Hematopoietic multipotent progenitor cell treated with erythropoietin and hydrocortisone succinate and interleukin-3 and kit ligand, for 15 days (in vitro differentiated cells): ENCODE measurements at places on chromosomes 4 and X.

DNA sequence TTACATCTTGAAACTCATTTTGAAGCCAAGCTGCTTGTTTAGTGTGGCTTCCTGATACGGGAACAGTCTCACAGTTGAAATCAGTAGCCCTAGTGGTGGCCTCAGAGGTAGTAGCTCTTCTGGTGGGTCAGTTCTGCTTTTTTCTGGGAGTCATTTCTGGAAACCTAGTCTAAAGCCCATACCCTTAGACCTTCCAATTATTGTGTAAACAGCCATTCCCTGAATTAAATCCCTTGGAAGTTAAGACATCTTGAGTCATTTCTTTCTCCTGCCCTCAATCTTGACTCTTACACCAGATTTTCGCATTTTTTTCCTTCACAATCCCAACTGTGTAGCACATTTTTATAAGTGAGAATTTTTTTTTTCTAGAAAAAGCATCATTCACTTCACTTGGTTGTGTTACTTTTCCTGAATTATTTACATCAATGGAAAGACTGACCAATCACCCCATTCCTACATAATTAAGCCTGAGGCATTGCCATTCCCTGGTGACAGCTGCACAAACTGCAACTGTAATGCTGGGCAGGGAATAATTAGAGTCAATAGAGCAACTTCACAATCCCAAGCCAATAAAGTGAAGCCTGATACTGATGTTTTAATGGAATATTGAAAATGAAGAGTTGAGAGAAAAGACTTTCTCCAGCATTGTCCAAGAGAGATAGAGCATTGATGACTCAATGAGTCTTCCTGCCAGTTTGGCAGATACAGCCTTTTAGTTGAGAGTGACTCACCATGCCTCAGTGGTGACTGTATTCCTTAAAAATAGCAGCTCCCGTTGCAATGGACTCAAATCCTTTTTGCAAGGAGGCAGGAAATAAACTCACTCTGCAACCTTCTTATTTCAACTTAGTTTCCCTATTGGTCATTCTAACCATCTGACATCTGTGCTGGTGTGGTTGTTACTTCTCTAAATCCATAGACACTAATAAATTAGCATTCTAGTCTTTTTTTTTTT, 13.0 kb upstream of the SEPSECS start:
- DNase-seq, result no peak

DNA sequence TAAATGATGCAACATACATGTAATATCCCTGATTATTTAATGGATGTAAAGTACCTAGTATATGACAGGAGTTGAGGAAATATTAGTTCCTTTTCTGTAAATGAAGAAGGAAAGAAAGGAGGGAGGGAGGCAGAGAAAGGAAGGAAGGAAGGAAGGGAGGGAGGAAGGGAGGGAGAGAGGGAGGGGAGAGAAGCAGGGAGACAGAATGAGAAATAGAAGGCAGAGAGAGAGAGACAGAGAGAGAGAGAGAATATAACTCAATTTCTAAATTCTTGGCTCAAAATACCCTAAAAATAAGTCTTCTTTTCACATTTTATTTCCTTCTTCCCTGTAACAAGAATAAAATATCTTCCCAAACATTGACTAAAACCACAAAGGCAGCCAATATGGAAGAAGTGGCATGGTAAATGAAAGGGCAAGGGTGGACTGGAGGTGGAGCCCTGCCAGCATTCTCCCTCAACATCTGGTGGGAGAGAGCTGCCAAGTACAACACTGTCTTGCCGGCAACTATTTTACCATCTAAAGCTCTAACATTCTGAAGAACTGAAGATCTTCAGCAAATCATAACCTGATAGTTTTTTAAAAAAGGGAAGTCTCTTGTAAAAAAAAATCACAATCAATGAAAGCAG, 245.1 kb downstream of the PPP3CA start:
- no peak for DNase-seq

GRCh38 chrX:124268099-124268498, 64.4 kb upstream of the TEX13D start:
- no peak for DNase-seq

- DNase-seq, result no peak
Measured at GRCh38 chr4:44025376-44026020, 423.1 kb downstream of the KCTD8 start.

GRCh38 chr4:180116840-180117239, 2126.4 kb upstream of the TENM3 start:
- DNase-seq, result no peak

GRCh38 chrX:106286053-106286650, 118.0 kb downstream of the PWWP3B start:
- no peak for DNase-seq

GRCh38 chr4:183757060-183757459, 98.0 kb downstream of the TRAPPC11 start:
- DNase-seq, result no peak

DNA sequence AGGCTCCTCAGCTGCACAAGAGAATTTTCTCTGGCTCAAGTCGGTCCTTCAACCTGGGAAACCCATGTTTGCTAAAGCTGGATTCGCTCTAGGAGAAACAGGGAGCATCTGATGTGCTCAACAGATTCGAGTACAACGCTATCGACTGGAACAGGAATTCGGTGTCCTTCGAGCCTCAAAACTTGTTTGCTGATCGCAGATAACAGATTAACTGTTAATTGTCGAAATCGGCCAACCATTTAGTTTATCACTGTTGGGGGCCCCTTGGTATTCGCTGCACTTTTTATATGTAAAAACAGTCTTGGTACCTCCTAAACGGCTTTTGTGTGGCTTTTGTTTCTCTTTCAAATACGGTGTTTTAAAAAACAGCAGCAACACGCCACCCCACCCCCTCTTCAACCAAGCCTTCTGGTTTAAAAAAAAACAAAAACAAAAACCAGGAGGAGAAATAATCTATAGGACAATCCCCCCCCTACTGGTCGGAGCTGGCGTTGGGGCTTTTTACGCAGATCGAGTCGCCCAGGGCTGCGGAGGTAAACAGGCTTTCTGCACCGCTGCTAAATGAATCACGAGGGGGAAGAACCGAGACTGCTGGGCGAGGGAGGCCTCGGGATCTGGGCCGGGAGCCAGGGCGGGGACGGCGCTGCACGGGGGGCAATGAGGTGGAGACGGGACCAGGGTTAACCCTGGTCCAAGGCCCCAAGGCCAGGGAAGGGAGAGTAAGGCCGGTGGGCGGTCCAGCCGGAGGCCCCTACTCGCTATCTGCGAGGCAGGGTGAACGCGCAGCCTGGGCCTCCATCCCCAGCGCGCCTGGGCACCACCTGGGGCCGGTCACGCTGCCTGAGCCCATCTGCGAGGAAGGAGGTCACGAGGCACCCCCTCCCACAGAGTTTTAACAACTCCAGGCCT, 71.7 kb upstream of the BCOR start:
- DNase-seq, result peak; percentile 53

DNA sequence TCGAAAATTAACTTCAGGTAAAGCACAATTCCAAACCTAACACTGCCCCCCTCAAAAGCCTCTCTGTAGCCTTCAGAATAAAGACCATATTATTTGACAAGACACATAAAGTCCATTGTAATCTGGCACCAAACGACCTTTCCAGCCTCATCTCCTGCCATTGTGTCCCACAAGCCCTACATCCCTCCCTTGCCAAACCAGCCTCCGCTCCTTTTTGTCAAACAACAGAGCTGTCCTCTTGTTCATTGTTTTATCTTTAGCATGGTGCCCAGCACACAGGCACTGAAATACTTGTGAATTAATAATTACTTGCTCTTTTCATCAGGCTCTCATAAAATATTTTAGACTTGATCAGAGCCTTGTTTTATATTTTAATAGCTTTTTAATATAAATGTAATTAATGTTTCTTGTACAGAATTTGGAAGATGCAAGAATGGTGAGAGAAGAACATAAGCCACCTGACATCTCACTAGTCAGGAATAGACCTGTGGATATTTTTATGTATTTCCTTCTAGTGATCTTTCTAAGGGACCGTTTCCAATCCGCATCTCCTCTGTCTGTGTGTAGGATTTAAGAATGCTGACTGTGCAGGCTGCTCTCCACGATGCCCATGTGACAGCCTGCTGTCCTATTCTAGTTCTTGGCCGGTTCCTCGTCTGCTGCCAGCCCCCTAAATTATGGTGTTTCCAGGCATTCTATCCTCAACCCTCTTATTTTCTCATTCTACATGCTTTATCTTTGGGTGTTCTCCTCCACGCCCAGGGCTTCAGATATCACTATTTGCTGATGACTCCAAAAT, 3.0 kb upstream of the IRF2 start:
- DNase-seq, result no peak

GRCh38 chr4:38774181-38774955, 8.4 kb downstream of the TLR10 start:
- no peak for DNase-seq

DNA sequence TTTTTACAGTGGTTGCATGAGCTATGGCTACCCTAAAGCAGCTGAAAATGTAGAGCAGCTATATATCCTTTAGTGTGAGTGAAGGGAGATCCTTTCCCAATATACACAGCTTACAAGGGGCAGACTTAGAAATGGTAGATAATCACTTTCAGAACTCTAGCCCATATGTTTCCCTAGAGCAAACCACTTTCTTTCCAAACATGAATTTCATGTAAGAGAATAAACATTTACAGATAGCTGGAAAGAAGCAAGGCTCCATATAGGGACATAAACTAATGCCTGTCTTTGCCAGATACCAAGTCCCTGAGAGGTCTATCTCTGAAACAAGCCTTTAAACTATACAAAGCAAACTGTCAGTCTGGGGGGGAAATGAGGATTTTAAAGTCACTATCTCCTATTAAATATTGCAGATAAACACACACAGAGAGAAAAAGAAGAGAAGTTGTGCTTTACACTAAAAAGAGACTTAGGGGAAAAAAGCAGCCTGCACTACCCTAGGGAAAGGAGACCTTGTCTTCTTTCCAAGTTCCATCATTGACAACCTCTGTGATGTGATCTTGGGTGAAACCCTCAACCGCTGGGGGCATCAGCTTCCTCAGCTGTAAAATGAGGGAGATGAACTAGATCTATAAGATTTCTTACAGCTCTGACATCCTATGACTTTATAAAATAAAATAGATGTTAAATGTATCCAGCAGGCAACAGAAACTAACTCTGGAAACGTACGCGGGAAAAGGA, 73.6 kb downstream of the TMEM156 start:
- DNase-seq, result no peak

GRCh38 chr4:53116954-53117353, 248.9 kb downstream of the SCFD2 start:
- DNase-seq, result no peak

GRCh38 chrX:10620121-10620699, at the start of gene MID1:
Gene MID1 (minus strand): TSS chrX:10620585. CDS start chrX:10567547, 53,038 bp downstream.
- no peak for DNase-seq

DNA sequence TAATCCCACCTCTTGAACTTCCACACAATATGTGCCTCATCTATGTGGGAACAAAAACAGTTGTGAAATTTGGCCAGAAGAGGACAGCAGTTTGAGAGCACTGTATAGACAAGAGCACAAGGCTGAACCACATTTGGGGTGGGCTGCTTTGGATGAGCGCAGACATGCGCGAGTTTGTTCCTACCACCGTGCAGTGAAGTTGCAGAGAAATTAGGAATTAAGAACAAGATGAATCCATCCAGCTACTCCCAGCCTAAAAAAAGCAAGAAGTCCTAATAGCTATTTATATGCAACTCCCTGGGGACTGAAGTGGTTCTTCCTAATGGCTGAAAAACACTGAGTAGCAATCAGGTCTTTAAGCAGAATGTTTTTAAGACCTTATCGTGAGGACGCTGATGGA, 1.0 kb downstream of the GAB3 start:
- peak; percentile 27 for DNase-seq

GRCh38 chrX:51866210-51866609, 27.2 kb upstream of the MAGED1 start:
- no peak for DNase-seq

GRCh38 chrX:7088968-7089615, 58.4 kb upstream of the STS start:
- DNase-seq, result no peak

DNA sequence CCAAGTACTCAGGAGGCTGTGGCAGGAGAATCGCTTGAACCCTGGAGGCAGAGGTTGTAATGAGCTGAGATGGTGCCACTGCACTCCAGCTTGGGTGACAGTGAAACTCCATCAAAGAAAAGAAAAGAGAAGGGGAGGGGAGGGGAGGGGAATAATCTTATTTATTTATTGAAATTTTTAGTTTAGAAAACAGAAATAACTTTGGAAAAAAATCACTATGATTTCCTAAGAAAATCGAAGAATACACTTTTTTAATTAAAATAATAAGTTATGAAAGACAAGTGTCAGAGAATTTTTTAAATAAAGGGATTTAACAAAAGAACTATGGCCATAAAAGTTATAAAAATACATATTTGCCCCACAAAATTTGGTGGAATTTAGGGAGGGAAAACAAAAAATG, 836.9 kb upstream of the HS3ST1 start:
- DNase-seq, result no peak

DNA sequence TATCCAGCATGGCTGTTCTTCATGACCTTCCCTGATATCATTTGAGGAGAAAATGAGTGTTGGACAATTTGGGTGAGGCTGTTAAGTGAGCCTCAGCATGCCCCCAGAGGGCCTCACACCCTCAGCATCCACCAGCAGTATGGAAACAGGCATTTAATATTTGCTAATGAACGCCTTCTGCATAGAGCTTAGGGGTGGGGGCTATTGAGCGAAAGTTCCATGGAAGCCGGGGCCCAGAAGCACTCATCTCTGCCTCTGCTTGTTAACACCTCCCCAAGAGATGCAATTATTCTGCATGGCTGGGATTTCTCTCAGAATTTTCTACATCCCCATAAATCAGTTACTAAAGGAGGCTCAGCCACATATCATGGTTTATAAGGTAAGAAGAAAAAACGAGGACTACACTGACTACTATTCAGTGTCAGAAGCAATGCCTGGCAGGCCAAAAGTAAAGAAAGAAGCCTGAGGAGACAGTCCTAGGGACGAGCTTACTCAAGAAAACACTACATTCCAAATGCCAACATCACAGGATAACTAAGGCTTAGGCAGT, 100.1 kb upstream of the MAP3K15 start:
- no peak for DNase-seq

DNA sequence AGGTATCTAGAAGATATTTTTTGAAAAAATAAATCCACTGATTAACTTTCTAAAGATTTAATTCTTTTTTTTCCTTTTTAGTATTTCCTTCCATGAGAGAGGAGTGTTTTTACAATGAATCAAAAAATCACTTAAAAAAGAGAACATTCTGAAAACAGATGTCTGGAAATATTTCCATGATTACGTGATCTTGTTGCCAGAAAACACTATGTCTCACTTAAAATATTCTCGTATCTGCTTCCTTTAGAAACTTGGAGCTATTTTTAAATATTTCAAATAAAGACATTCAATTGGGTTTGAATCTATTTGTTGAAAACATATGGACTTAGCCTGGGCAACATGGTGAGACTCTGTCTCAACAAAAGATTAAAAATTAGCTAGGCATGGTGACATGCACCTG, 232.8 kb upstream of the RASGEF1B start:
- no peak for DNase-seq

- DNase-seq, result peak; percentile 84
Measured at GRCh38 chr4:153432965-153433753, 33.0 kb upstream of the TMEM131L start.
